ENCODE measurements at places on chromosomes 11 and 22. TPM values are rescaled to one million over a fixed set of nuclear protein-coding genes. Genes with fewer than 3 reads are reported as not detected.

DNA sequence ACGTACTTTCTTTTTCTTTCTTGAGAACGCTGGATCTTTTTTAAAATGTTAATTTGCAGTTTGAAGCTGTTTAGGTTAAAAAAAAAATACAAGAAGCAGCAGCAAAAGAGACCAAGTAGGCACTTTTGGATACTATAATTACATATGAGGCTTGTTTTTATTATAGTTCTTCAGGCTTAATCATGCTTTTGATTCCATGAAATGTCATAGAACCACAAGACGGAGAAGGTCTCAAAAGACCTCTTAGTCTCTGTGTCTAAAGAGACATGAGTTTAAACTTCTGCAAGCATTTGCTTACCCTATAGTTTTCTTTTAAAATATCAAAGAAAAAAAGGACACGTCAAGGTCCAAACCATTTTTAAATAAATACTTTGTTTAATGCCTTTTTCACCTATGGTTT lies 18.8 kb upstream of the MMP20 start:
- DNase-seq: no peak

- DNase-seq: no peak
Observed at GRCh38 chr11:16791191-16791961, 52.9 kb downstream of the C11orf58 start.

- DNase-seq: no peak
Observed at GRCh38 chr11:101944923-101945322, 28.6 kb upstream of the ANGPTL5 start.

DNA sequence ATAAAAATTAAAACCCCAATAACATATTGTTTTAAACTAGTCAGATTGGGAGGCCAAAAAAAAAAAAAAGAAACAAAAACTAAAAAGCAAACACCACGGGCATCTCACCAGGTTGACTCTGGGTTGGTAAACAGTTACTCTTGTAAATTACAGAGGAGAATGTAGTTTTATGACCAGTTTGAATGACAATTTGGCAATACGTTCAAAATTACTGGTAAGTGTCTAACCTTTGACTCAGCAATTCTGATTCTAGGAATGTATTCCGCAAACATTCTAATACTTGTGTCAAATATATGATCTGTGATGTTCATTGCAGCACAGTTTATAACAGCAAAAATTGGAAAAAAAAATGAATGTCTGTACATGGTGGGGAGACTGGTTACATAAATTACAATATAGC lies 1376.0 kb downstream of the TBC1D22A start:
- no peak for DNase-seq

DNA sequence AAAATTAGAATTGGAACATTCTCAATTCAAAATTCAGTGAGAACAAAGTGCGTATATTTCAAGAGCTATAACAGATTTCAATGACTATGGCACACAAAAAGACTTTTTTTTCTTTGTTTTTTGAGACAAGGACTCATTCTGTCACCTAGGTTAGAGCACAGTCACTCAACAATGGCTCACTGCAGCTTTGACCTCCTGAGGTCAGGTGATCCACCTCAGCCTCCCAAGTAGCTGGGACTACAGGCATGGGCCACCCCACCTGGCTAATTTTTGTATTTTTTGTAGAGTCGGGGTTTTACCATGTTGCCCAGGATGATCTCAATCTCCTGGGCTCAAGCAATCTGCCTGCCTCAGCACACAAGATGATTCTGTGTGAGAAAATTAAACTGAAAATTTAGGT lies 51.5 kb downstream of the PIK3C2A start:
- no peak for DNase-seq

DNA sequence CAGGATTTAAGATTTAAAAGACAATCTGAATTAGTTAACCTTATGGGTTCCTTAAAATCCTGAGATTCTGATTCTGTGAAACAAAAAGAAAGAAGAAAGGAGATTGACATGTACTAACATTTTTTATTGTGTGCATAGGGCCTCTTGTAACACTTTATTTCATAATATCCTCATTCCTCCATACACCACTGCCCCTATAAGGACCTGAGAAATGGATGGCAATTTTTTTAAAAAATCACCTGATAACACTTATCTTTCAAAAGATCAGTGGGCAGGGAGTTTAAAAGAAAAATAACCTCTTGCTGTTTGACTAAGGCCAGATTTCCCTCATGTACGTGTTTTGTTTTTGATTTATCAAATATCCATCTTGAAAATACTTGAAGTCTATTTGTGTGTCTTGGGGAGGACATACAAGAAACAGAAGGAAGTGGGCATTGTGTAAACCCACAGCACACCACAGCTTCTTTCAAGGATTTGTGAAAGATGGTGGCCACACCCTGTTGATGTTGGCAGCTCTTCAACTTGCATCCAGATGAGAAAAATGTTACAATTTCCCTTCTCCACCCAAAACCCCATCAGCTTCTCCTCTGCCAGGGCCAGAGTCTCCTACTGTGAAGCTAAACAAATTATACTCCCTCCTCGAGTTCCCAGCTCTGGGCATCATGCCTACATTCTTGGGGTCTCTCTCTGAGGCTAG lies 35.0 kb upstream of the MPEG1 start:
- peak; percentile 71 for DNase-seq

DNA sequence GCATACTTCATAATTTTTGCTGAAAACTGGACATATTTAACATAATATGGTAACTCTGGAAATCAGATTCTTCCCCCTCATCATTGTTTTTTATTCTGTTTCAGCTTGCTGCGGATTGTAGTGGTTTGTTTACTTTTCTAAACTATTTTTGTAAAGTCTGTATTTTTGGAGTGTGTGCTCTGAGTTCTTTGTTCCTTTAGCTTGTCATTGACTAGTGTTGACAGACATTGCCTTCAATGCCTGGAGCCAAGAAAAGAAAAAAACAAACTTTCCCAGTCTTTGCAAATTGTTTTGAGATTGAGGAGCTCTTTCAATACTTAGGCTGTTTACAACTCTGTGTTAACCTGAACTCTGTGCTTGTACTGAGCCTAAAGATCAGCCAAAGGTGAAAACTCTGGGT lies 137.3 kb upstream of the CEP126 start:
- no peak for DNase-seq

GRCh38 chr11:128946648-128947047 lies 4.0 kb upstream of the TP53AIP1 start:
- no peak for DNase-seq

VWCE gene
- 0.73 TPM for total RNA-seq

ANKK1 gene
- total RNA-seq: not detected

ZNF70 gene
- 2.8 TPM for total RNA-seq

RAC2 gene
- total RNA-seq: 4.1 TPM

P2RY6 gene
- total RNA-seq: 2.1 TPM
